ENCODE measurements at places on chromosomes 4 and X.
A peak's percentile ranks its signal among the peaks of the same experiment; 100 is the strongest.

GRCh38 chr4:96677499-96677898, 837.6 kb downstream of the PDHA2 start:
- no peak for DNase-seq

GRCh38 chr4:139767168-139767567, 101.5 kb downstream of the MGST2 start:
- no peak for DNase-seq

DNA sequence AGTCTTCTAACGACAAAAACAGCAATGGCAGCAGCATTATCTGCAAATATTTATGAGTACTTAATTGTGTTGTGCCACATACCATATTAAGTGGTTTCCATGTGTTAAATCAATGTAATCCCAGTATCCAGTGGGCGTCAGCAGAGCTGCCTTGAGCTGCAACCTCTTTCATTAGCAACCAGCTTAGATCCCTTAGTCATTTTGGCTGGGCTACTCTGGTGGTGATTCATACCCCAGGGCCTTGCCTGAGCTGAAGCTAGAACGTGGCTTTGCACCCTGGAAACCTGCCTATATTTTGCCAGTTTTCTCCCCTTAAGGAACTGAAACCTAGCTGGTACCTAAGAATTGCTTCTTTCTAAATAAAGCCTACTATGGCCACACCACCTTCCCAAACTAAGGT, 474.3 kb upstream of the FTHL17 start:
- no peak for DNase-seq

DNA sequence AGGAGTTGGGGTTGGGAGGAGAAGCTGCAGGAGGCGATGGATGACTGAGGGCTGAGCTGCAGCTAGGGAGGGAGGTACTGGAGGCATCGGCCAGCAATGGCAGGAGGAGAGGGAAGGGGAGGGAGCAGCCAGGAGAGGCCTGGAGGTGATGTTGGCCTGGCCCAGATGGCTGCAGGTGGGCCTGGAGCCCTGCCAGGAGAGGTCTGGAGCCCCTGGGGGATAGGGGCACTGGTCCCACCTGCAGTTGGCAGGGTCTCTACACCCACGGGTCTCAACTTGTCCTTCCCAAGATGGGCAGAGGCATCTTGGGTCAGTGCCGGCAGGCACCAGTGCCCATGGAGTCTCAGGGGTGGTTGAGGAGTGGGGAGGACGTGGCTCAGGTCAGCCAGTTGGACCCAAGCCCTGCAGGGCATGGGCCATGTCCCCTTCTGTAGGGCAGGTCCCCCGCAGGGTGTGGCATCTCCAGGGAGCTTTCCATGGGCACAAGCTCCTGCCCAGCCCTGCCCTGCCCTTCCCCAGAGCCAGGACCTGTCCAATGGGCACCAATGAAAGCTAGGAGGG, 2.7 kb upstream of the MXD4 start:
- DNase-seq, result no peak

- no peak for DNase-seq
These were observed 23.0 kb upstream of the GTPBP6 start for GRCh38 chrX:341541-342101.

DNA sequence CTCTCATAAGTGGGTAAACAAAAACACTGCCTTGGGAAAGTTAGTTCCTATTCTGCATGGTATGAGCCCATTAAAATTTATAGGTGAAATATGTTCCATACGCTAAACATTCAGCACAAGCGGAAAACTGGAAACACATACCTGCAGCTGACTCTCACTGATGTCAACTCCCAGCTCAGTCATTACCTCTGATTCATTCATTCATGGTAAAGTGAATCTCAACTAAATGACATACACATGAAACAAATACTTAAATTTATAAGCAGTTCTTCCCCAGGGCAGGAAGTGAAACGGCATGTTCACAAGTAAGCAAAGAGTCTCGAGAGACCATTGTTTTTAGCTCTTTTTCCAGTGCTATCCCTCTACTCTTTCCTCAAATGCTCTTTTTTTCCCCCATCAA, 1.6 kb downstream of the SLC10A6 start:
- no peak for DNase-seq

DNA sequence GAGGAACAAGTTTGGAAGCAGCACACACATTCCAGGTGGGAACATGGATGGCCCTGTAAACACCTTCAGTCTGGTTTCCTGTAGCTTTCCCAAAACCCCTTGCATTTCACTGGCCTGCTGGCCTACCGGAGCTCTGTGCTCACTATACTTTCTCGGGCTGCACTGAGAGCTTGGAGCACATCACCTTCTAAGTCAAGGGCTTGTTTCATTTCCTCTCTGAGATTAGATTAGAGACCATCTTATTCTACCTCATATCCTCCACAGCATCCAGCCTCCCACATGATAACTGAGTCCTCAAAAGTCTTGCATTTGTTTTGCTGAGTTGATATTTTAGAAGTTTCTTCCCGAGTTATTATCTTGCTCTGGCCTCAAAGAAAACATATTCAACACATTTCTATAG, 147.7 kb downstream of the RASL11B start:
- DNase-seq, result no peak

DNA sequence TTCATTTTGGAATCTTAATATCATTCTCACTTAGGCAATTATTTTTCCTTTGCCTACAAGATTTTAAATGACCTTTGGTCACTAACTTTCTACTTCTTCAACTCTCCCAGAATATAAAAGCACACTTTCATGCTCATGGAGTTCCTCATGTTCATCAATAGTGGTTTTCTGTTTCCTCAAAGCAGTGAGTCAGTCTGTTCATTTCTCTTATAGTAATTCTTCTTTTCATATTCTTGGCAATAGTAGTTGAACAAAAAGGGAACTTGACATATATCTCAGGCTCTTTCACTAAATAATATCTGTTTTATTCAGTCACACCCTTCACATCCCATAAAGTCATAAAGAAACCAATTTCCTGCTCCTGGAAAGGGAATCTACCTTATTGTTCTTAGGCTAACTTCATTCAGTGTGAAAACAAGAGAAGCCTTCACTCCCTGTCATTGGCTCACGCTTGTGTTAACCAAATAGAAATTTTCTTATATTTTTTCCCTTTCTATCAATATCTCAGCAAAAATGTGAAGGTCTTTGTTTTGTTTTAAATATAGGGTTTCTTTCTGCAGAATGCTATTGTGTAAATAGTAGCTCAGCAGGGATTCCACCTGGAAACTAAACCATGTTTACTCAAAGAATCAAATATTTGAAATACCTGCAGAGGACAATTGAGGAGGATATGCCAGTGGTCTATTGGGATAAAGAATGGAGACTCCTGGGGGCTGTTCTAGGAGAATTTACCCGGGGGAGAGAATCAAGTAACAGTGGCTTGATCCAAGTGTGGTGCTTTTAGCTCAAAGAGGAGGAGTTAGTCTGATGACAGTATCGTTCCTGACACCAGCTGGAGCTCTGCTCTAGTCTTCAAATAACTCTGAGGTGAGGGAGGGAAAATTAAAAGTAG, 13.4 kb upstream of the TNIP3 start:
- DNase-seq, result no peak

DNA sequence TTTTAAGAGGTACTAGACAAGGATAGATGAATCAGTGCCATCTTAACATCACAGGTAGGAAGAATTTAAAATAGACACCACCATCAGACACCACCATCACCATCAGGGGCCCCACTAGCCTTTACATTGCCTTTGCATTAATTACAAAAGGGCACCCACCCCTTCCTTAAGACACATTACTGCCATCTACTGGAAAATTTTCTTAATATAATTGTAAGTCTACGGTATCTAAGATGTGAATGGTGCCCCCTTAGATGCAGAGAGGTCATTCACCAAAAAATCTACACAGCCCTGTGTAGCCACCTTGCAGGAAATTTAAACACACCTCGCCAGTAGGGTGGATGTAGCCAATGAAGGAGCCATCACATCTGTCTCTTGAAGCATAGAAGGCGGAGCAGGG, 184.1 kb downstream of the MID1IP1 start:
- peak; percentile 32 for DNase-seq

DNA sequence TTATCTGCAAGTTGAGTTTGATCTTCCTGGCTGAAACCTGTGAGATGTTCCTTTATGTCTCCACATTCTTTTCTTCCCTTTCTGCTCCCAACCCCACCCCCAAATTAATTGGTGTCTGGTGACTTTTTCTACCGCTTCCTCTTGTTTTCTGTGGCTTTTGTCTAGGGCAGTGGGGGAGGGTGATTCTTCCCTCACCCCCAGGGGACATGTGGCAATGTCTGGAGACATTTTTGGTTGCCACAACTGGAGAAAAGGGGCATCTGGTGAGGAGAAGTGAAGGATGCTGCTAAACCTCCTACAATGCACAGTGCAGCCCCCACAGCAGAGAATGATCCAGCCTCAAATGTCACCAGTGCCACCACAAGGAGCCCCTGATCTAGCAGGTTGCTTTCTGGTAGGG, 152.9 kb downstream of the NHS start:
- DNase-seq, result no peak

- no peak for DNase-seq
These were observed 7.8 kb downstream of the PAPSS1 start for GRCh38 chr4:107712236-107712635.

DNA sequence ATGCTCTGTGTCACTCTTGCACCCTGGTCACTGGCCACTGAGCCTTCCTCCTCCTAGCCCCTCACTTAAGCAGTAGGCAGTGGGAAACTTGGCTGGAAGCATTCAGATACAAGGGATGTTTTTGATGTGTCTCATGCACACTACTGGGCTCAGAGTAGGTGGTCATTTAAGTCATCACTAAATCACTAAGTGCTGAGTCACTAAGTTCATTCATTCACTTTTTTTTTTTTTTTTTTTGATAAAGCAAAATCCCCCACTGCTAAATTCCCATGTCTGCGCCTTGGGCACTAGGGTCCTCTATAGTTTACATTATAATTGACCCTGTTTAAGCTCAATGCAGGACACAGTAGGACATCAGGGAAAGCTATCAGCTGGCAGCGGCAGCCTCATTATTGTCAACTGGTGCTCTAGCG, 182.4 kb upstream of the MBNL3 start:
- DNase-seq, result no peak

DNA sequence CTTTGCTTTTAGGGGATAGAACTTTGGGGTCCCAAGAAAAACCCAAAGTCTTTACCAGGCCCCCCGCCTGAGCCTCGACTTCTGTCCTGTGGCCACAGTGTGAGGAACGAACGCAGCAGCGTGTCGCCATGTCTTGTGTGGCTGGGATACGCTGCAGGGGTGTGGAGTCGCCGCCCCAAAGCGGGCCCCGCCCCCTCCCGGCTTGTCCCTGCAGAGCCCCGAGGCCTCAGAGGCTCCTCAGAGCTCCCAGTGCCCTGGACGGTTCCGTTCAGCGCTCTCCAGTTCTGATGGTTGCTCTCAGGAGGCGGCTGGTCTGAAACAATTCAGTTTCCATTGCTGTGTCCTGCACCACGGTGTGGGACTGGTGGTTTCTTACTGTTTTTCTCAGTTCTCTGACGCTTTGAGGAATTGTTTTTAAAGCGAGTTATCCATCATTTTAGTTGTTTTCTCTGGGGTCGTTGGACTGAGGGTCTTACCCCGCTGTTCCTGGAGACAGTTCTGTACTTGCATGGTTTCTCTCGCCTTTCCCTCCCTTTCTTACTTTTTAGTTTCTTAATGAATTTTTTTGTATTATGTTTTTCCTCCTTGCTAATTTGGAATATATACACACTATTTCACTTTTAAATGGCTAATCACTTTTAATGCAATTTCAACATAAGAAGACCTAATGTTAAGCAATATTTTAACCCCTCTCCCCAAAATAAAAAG, 1.6 kb upstream of the IDUA start:
- DNase-seq, result peak; percentile 72

DNA sequence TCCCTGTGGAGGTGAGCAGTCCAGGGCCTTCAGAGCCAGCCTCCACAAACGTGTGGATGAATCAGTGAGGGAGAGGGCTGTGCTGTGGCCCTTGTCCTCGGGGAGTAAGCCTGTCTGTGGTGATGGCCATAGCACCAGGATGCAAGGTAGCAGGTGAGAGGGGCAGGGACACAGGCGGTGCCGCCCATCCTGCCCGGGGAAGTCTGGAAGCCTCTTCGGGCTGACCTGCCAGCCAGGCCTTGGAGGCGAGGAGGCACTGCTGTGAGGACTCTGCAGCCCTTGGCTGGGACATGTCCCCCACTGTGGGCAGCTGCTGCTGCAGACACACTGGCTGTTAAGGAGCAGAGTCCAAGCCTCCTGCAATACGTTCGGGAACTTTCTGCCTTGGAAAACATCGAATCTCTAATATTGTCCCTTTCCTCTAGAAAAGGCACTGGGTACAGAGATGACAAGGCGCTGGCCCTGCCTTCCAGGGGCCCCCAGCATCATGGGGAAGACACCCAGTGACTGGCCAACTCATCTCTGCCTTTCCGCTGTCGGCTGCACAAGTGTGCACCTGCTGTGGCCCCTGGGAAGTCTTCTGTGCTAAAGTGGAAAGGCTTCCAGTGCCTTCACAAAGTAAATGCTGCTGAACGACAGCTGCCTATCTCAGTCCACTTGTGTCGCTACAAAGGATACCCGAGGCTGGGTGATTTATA, 101.4 kb downstream of the ADRA2C start:
- DNase-seq, result no peak

- DNase-seq, result no peak
These were observed 427 bp downstream of the NKX1-1 start for GRCh38 chr4:1405636-1406393.

- DNase-seq, result no peak
These were observed 837 bp downstream of the DCHS2 start for GRCh38 chr4:154490583-154491340.

DNA sequence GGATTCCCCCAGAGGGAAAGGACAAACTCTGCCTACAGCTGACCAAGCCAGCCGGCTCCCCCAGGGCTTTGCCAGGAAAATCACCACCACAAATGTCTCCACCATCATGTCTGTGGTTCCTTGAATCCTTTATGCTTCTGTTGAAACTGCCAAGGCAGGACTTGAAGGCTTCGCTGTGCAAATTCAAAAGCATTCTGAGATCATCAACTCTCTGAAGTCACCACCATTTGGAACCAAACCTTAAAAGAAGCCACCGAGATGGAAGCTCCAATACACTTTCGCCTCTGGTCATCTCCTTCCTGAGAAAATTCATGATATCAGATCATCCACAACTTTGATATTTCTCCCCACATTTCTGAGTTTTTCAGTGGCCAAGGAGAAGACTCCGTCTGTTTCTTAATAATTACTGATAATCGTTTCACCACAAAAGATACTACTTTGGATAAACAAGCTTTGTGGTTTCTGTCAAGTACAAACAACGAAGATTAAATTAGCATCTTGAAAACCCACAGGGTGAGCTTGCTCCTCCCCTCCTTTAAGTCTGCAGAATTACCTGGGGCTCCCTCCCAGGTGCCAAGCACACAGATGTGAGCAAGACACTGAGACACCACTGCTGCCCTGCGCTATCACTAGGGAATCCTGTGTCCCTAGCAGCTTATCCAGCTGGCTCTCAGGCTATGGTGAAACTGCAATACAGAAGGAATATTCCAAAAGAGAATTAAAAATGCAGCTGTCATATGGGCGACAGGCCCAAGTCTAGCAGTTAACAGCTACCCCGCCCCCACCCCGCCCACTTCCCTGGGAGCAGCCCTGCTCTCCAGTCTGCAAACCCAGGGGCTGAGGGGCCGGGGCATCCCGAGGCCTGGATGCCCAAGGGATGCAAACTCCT, 125.0 kb upstream of the TBL1X start:
- peak; percentile 51 for DNase-seq
